Lung microvascular endothelial cell (primary cell): ENCODE measurements at places on chromosomes 7 and 10.

DNA sequence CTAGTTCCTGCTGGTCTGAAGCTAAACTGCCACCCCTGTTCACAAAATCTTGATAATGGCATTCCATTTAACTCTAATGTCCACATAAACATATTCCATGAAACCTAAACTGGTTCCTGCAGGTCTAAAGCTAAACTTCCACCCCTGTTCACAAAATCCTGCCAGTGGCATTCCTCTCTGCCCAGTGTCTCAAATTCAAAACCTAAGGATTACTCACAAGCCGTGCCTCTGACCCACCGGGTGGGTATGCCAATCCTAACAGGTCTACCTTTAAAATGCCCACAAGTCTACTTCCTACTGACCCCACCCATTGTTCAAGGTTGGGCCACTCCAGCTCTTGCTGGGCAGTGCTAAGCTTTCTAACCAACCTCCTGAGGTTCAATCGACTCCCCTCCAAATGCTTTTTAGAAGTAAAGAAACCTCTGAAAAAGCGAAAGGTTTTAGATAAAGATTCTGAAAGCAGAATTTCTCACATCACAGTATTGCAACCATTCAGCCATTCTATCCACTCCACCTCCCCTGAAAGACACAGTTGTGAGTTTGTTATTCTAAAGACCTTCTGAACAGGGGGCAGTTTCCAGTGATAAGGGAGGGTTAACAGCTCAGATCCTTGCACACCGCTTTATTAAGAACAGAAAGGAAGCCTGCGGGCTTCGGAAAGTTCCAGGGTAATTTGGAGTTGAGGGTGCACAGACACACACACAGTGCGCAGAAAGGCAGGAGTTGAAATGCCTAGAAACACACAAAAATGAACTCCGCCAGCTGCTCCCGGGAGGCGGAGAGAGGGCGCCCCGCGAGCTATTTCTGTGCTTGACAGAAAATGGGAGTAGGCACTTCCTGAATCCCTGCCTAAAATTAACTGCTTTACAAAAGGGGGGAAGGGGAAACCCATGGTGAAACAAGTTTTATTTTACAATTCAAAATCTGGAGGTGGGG is 87.7 kb downstream of the TNS3 start:
- no peak for DNase-seq

GRCh38 chr7:115574681-115575291 is 455.8 kb downstream of the TFEC start:
- no peak for DNase-seq

DNA sequence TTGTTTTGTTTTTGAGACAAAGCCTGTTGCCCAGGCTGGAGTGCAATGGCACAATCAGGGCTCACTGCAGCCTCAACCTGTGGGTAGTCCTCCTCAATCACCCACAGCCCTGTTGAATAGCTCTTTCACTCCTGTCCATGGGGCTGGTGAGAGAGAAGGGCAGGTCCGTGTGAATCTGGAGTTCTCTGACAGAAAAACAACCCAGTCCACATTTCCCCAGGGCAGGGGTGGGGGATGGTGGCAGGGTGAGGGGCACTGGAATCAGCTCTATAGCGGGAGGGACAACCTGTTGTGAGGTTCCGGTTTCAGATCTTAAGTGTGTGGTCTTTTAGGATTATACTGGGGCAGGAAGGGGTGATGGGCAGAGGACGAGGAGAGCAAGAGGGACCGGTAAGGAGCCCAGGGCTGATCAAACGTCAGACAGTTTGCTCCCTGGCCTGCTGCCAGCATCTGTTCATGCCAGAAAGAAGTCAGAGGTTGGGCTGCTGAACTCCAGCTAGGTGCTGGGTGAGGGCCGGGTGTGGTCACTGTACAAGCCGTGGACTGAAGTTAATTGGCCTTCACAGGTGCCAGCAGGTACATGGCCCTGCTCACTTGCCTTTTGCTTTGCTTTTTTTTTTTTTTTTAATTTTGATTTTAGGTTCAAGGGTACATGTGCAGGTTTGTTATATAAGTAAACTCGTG is 33.2 kb upstream of the MKRN1 start:
- no peak for DNase-seq

DNA sequence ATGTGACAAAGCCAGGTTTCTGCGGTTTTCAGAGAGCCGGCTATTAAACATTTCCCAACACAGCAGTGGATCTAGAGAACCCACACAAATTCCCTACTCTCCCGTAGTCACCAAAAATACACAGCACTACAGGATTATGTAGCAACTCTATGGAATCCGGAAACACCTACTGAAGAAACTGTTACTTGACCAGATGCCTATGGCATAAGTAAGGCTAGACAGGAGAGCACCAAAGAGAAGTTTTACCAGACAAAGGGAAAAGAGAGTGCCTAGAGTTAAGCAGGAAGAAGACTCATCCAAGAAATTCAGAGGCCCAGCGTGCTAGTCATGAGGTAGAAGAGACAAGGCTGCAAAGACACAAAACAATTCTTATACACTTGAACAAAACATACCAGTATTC is 321.1 kb downstream of the PARD3 start:
- no peak for DNase-seq

DNA sequence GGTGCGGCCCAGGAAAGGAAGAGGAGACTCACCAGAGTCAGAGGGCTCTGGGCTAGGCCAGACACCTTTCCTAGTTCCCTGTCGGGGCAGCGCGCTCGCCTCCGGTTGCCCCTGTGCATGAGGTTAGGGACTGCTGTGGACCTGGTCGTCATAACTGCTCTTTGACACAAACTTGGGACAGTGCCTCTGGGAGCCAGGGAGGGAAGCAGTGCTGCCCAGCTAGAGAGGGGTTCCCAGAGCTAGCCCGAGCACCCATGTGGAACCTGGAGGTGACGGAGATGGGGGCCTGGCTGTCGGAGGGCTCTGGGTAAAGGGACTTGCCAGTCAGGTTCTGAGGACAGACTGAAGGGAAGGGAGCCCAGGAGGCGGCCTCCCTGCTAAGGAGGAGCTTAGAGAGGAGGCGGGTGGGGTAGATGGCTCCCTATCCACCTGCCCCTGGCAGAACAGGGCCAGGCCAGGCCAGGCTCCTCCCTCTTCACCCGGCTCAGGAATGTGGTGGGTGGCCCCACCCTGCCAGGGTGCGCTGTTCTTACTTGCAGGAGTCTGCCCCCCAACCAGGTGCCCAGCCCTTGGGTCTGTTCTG is 29.7 kb downstream of the AGAP3 start:
- no peak for DNase-seq

DNA sequence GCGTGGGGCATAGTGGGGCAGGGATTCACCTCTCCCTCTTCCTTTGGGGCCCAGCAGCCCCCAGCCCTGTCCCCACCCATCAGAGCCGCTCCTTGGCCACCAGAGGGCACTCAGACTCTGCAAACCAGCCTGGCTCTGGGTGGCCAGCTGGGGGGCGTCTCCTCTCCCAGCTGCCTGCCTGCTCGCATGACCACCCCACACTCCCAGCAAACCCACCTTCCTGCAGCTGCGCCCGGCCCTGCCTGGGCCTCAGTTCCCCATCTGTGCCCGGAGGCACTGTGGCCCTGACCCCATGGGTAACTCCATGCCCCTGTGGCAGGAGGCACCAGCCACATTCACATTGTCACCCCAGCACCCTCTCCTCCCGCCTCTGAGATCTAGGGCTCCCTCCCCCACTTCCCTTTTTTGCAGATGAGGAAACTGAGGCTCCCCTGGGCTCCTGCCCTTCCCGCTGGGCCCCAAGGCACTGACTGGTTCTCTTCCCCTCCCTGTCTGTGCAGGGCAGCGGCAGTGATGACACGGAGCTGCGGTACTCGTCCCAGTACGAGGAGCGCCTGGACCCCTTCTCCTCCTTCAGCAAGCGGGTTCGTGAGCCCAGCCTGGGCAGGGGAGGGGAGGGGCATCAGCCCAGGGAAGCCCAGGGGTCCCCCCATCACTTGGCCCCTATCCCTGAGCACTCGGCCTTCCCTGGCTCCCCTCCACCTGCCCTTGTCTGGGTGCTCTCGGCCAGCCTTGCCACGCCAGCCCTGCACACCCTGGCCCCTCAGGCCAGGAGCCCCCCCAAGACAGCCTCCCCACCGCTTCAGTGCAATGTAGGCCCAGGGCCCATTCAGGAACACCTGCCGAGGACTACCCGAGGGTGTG is 6.9 kb upstream of the SH2B2 start:
- peak; percentile 71 for DNase-seq

DNA sequence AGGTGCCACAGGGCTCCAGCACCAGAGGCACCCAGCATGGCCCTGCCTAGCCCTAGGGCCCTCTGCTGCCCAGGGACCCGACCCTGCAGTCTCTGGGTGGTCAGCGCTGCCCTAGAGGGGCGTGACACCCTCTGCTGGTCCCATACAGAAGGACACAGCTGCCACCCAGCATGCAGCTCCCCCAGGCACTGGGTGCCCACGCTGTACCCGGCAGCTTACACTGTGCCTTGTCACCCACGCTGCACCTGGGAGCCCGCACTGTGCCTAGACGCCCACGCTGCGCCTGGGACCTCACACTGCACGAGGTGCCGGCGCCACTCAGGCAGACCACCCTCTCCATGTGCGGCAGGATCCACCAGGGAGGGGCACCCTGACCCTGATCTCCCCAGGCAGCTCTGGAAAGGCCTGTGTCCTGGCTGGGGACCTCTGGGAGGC is 55.2 kb downstream of the PWWP2B start:
- DNase-seq, result peak; percentile 19

DNA sequence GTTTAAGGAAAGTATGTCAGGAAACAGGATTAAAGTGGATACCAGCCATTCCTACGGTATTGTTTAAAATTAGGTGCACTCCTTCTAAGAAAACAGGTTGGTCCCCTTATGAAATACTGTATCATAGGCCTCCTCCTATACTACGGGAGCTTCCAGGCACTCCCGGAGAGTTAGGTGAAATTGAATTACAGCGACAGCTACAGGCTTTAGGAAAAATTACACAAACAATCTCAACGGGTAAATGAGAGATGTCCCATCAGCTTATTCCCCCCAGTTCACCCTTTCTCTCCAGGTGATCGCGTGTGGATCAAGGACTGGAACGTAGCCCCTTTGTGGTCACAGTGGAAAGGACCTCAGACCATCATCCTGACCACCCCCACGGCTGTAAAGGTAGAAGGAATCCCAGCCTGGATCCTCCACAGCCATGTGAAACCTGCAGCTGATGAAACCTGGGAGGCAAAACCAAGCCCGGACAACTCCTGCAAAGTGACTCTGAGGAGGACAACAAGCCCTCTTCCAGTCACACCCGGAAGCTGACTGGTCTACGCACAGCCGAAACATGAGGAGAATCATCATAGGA is 25.1 kb upstream of the GHITM start:
- peak; percentile 24 for DNase-seq

DNA sequence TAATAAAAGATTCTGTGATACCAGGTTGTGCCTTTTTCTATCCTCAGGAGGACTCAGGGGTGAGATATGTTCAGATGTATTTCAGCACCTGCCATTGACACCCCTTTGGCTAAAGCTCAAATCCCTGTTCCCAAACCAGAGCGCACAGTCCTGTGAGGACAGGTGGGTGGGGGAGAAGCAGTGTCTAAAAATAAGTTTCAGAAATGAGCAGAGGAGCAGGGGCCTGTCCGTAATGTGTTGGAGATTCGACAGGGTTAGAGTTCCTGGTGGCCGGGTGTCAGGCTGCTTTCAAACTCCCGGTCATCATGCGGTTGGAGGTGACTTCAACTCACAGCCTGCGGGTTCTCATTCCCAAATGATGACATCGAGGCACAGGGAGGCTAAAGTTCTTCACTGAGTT is 211.5 kb downstream of the KLF6 start:
- DNase-seq, result no peak

DNA sequence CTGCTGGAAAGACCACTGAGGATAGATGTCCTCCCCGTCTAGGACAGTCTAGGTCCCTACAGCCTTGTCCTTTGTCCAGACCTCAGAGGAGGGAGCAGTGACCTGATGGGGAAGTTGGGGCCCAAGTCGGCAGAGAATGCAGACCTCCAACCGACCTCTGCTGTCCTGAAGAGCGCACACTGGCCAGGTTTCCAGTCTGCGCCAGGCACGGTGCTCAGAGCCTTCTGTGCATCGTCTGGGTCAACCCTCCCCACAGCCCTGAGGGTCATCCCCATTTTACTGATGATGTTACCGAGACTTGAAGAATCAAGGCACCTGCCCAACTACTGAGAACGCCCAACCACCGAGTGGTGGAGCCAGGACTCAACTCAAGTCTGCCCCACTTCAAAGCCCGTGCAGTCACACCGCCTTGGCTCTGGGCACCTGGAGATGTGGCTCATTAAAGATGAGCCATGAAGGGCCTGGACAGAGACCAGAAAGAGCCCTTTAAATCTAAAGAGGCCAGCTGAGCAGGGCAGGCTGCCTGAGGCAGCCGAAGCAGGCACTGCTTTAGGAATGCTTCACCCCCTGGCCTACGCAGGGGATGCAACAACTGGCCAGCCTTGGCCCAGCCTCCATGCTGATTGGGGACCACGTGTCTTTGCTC is 4.4 kb downstream of the ITPRIP start:
- DNase-seq, result no peak

GRCh38 chr10:27687326-27687725 is 58.3 kb downstream of the MKX start:
- peak; percentile 27 for DNase-seq

DNA sequence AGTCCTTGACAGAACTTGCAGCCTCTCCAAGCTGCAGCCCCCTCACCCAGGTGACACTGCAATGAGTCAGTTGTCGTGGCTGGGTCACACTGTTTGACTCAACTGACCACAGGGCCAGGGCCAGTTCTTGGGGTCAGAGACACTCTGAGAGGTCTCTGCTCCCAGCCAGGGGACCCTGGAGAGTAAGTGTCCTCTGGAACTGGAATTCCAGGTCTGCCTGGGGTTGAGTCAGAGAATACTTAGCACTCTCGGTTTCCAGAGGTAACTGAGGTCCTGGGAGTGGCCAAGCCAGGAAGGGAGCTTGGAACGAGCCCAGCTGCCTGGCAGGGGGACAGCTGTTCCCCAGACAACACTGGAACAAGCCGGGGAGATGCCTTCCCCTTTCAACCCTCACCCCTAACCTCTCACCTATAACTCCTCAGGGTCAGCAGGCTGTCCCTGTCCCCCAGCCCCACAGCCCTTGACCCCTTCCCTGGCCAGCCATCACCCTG is 2.2 kb upstream of the MYL10 start:
- peak; percentile 41 for DNase-seq

- no peak for DNase-seq
Observed at GRCh38 chr7:154859747-154860620, 142.9 kb downstream of the PAXIP1 start.

GRCh38 chr7:80542398-80542797 is 30.5 kb upstream of the GNAT3 start:
- DNase-seq, result peak; percentile 88

GRCh38 chr7:72753781-72754180 is 74.2 kb downstream of the TYW1B start:
- no peak for DNase-seq

- no peak for DNase-seq
Observed at GRCh38 chr7:70681469-70682350, 450.2 kb upstream of the GALNT17 start.
